ENCODE measurements at places on chromosomes 12 and 14.

GRCh38 chr14:99185436-99186068 is 86.4 kb downstream of the BCL11B start:
- DNase-seq = no peak

DNA sequence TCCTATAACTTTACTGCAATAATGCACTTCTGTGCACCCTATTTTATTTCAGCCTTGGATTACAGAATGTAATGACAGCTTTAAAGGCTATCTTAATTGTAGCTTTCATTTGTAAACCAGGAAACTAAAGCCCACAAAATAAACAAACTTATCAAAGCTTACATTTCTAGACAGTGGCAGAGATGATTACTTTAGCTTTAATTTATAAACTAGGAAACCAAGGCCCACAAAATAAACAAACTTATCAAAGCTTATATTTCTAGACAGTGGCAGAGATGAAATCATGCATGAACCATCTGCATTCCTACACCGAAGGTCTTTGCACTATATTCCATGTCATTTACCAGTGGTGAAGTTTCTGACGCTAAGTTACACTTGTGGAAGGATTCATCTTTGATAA is 74.4 kb downstream of the PRKD1 start:
- DNase-seq = no peak

- DNase-seq = no peak
These were observed 28.5 kb upstream of the PNMA1 start for GRCh38 chr14:73742520-73743238.

DNA sequence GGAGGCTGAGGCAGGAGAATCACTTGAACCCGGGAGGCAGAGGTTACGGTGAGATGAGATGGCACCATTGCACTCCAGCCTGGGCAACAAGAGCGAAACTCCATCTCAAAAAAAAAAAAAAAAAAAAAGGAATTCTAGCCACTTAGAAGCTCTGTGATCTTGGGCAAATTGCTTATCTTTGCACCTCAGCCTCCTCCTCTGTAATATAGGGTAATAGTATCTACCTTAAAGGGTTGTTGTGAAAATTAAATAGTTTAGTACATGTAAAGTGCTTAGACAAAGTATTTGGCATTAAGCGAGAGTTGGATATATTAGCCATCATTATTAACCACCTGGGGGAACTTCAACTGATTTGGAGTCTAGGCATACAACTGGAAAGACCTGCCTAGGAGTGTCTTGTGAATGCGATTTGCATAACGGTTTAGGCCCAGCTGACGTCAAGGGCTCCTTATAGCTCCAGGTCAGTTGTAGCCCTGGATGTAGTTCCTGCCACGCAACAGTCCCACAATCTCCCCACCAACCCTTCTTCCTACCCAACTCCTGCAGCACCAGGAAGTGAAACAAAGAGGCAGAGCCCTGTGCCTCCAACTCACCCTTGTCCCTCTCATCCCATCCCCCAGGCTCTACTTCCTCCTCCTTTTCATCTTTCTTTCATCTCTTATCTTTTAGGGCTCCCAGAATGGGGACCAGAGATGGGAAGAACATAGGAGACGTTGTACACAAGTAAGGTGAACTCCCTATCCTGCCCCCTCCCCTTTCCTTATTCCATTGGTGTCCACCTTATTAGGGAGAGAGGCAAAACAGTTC is 2.1 kb upstream of the IL23A start:
- DNase-seq = no peak

DNA sequence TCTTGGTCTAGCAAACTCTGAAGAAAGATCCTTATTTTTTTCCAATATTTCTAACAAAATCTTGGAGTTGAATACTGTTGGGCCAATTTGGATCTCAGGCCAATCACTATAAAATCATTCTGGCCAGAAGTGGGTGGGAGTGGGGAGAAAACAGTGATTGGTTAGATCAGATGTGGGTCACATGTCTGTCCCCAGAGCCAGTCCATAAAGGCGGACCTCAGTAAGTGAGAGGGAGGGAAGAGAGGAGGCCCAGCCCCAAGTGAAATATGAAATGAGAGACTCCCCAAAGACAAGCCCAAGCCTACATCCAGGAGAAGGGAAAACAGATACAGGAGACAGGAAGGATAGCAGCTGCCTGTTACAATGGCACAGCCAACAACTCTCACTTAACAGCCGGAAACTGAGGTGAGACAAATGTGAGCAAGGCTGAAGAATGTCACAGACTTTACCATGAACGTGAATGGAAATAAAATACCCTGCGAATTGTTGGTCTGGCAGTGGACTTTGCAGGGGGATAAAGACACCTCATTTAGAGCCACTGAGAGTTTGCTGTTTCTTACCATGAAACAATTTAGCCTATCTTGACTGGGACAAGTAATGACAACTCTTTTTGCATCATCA is 144.7 kb downstream of the HMGA2 start:
- no peak for DNase-seq

DNA sequence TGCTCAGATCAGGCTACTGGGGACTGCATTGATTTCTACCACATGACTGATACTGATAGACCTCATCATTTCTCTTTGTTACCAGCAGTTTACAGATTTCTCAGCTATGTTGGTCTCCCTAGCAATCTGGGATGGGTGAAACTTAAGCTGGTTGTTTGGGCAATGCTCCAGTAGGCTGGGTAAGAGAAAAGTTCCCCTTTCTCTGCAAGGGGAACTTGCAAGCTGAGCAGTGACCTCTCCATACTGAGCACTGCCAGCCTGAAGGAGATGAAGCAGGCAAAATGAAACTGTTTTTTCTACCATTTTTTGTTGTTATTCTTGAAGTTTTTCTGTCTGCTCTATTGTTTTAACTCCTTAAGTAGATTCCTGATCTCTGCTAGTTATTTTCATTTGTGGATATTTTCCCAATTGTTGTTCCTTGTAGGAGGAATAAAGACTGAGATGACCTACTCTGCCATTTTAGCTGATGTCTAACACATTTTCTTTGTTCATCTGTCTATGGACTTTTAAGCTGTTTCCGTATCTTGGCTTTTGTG is 1.3 kb upstream of the OR4M1 start:
- no peak for DNase-seq

- no peak for DNase-seq
These were observed 266.4 kb upstream of the SLC16A7 start for GRCh38 chr12:59329462-59329861.

- no peak for DNase-seq
These were observed 341.2 kb downstream of the SNAPC1 start for GRCh38 chr14:62103464-62103863.

DNA sequence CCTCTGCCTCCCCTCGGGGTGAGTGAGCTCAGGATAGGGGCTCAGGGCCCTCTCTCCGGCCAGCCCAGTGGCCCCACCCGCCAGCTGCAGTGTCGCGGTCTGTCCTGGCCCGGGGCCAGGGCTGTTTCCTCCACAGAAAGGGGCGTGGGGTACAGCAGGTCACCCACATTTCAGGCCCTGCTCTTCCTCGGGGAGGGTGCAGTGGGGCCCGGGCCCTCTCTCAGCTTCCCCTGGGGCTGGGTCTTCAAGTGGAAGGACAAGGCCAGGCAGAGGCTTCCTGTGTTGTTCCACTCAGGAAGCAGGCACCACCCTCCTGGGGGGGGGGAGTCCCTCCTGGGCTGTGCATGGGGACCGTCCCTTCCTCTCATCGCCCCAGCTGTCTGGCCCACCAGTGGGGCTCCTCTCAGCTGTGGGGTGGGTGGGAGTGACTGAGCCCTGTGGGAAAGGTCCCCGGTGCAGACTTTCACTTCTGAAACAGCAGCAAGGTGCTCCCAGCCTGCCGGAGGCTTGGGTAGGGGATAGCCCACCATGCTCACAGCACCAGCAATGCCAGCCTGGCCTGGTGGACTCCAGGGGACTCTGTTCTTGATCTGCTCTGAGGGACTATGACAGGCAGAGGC is 3.7 kb downstream of the GPR132 start:
- DNase-seq = no peak

DNA sequence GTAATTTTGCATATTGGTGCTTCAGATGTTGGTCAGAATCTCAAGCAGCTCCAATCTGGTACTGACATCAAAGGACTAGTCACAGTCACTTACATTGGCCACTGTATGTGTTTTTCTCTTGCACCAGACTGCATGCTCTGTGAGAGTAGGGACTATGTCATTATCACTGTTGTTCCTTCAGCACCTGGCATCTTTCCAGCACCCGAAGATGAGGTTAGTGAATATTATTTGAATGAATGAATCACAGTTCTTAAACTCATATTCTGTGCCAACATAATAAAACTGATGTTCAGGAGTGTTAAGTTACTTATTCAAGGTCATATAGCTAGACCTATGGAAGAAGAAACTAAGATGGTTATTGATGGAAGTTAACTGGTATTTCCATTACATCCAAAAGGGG is 204.5 kb upstream of the TBX3 start:
- no peak for DNase-seq

DNA sequence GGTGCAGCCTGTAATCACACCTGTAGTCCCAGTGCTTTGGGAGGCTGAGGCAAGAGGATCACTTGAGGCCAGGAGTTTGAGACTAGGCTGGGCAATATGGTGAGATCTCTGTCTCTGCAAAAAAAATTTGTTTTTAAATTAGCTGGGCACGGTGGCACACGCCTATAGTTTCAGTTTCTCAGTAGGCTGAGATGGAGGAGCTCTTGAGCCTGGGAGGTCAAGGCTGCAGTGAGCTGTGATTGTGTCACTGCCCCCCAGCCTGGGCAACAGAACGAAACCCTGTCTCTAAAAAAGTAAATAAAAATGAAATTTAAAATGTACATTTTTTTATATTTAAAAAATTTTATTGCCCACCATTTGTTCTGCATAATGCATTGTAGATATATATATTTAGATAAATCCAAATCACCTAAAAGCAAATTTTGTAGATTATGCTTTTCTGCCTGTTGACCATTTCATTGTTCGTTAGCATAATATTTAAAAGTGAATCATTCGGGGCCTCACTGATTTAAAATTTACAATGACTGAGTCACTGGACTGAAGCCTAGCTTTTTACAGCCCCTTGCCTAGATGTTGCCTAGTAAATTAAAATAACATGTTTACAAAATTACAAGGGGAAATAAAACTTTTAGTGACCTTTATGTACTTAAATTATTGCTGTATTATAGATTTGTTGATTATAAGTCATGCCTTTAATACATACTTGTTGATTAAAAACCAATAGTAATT is 87.9 kb downstream of the USP15 start:
- DNase-seq = no peak

DNA sequence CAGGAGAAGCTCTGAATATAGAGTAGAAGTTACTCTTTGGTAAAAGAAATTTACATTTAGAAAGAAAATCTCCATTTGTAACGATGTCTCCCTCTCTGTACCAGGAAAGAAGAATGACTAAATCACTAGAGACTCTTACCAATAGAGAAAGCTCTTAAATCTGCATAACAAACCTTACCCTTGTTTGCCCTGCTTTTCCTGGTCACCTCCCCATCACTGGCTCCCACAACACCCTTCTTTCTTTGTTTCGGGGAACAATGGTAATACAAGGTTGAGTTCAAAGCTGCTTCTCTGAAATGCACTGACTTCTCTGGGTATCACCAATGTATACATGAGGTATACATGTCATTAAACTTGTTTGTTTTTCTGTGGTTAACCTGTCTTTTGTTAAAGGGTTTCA is 351.1 kb upstream of the FLRT2 start:
- no peak for DNase-seq

GRCh38 chr14:70069186-70069585 is 119.6 kb downstream of the SLC8A3 start:
- DNase-seq = no peak

- peak; percentile 67 for DNase-seq
These were observed 53.1 kb downstream of the SIX6 start for GRCh38 chr14:60561845-60562746.

DNA sequence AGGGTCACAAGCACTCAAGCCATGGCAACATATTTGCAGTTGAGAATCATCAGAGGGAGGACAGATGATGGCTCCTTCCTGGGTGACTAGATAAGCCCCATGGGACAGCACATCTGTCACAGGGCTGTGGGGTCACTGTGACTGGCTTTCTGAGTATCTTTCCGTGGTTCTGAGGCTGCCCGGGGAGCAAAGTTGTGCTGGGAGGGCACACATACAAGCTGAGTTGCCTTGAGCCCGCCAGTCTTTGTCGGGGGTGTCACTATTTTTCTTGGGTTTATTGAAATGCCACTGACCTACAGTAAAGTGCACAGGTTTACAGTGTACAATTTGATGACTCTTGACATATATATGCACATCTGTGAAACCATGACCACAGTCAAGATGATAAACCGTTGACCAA is 17.2 kb upstream of the KIF26A start:
- no peak for DNase-seq

DNA sequence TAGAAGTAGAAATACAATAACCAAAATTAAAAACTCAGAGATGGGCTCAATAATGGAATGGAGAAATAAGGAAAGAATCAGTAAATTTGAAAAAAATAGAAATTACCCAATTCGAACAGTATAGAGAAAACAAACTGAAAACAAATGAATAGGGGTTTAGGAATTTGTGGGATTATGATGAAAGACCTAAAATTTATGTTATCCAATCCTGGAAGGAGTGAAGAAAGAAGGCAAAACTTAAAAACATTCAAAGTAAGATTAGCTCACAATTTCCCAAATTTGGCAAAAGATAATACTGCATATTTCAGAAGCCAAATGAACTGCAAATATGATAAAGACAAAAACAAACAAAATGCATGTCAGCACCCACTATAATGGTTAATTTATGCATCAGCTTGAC is 177.1 kb downstream of the CCDC91 start:
- DNase-seq = no peak

GRCh38 chr14:38971258-38971921 is 131.6 kb downstream of the SEC23A start:
- DNase-seq = no peak

GRCh38 chr12:120453977-120454376 is 7.7 kb downstream of the GATC start:
- no peak for DNase-seq

GRCh38 chr12:78684419-78684818 is 180.2 kb upstream of the SYT1 start:
- DNase-seq = no peak

- no peak for DNase-seq
These were observed 68.1 kb upstream of the KRR1 start for GRCh38 chr12:75579552-75579951.
